ENCODE measurements at places on chromosomes 12 and 14.
A peak's percentile ranks its signal among the peaks of the same experiment; 100 is the strongest.

GRCh38 chr14:64800000-64800399, 79.7 kb downstream of the SPTB start:
- no peak for DNase-seq

DNA sequence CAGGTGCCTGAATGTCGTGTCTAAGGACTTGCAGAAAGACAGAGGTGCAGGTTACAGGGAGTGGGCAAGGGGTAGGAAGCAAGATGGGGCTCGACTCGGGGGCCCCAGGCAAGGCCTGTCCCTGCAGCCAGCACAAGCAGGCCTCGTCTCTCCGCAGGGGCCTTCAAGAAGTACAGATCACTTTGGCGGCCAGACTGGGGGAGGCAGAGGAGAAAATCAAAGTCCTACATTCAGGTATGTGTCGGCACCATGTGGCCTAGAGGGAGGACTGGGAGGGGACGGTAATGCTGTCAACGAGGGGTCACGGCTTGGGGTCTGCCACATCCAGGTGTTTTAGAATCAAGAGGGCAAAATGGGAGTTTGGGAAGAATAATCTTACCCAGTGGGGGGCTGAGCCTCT, 73.7 kb downstream of the PHETA1 start:
- DNase-seq = no peak

- DNase-seq = no peak
Observed at GRCh38 chr12:116406529-116406928, 129.0 kb upstream of the MED13L start.

- DNase-seq = no peak
Observed at GRCh38 chr12:75818863-75819262, 212.7 kb downstream of the PHLDA1 start.

DNA sequence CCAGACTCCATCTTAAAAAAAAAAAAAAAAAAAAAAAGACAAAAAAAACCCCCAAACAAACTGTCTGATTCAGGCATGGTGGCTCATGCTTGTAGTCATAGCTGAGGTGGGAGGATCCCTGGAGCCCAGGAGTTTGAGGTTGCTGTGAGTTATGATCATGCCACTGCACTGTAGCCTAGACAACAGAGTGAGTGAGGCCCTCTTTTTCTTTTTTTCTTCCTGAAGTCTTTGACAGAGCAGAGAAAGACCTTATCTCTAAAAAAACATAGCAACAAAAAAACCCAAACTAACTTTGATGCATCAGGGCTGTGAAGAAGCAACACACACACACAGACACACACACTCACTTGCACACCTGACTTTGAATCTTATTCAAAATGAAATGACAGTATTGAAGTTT, 7.7 kb upstream of the AMN1 start:
- no peak for DNase-seq

- no peak for DNase-seq
Observed at GRCh38 chr14:69046476-69046860, 67.4 kb upstream of the ACTN1 start.

GRCh38 chr12:2163177-2163941, 110.6 kb downstream of the CACNA1C start:
- DNase-seq = no peak

GRCh38 chr12:45200491-45201043, 15.3 kb upstream of the ANO6 start:
- no peak for DNase-seq

DNA sequence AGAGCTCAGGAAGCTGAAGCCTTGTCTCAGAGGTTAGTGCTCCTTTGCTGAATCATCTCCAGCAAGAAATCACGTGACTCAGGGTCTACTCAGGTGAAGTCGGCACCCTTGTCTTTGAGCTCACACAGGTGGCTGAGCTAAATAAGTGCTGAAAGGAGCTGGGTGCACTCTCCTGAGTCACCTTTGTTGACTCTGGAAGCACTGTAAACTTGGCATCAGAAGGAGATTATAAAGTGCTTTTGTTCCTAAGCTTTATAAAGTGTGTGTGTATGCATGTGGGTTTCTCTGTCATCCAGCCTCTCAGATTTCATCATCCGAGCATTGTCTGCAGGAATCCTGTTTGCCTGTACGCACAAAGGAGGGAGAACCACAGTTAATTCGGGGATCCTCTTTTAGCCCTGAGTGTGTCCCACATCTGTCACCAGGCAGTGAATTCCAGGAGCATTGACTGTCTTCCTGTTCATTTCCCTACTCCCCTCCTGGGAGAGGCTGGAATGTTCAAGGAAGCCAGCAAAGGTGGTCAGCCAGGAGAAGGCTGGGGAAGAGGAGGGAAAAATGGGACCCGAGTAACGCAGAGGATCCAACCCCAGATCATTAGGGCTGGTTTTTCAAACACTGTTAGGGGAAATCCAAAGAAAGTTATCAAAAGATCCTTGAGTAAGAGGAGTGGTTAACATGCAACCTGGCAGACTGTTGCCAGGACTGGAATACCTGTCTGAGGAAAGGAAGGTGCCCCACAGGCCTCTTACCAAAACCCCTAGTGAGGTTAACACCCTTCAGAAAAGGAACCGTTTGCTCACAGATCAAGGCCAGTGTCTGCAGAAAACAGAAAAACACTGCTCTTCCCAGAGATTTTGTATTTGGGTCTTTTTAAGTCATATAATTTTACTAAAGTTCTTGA, 157.5 kb upstream of the HIF1A start:
- DNase-seq = no peak

DNA sequence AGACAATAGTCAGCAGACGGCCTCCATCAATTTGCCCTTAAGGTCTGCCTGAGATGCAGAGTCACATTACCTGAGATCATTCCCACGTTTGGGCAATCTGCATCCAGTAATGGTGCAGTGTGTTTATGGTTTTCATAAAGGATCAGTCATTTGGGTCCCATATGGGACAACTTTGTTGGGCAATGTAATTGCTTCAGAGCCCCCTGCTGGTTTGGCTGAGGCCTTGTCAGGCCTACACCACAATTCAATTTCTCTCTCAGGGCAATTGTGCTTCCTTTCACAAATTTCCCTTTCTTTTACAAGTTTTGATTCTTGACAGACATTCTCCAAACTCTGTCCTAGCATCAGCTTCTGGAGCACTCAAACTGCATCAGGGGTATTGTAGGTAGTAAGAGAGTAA, 191.2 kb upstream of the SSTR1 start:
- no peak for DNase-seq

GRCh38 chr12:123482876-123483275, 24.9 kb downstream of the SNRNP35 start:
- DNase-seq = no peak

DNA sequence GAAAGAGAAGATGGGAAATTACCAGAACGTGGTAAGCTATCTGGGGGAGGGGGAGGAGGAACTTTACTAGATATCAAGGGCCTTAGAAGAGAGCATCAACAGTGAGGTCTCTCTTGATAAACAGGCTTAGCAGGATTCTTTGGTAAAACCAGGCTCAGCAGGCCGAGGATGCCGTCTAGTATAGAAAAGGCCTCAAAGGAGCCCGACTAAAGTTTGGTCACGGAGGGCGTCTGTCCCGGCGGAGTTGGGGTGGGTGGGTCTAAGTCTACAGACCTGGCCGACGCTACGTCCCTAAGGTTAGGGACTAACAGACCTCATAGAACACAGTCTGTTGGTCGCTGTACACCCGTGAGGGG, 538 bp upstream of the TIGAR start:
- DNase-seq = no peak

DNA sequence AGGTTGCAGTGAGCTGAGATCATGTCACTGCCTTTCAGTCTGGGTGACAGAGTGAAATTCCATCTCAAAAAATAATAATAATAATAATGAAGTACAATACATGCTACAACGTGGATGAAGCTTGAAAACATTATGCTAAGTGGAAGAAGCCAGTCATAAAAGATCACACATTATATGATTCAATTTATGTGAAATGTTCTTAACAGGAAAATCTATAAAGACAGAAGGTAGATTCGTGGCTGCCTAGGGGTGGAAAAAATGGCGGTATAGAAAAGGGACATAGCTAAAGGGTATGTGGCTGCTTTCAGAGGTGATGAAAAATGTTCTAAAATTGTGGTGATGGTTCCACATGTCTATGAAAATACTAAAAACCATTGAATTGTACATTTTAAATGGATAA, 41.0 kb upstream of the AMIGO2 start:
- DNase-seq = no peak

- DNase-seq = no peak
Observed at GRCh38 chr12:65055859-65056258, 65.2 kb downstream of the WIF1 start.

DNA sequence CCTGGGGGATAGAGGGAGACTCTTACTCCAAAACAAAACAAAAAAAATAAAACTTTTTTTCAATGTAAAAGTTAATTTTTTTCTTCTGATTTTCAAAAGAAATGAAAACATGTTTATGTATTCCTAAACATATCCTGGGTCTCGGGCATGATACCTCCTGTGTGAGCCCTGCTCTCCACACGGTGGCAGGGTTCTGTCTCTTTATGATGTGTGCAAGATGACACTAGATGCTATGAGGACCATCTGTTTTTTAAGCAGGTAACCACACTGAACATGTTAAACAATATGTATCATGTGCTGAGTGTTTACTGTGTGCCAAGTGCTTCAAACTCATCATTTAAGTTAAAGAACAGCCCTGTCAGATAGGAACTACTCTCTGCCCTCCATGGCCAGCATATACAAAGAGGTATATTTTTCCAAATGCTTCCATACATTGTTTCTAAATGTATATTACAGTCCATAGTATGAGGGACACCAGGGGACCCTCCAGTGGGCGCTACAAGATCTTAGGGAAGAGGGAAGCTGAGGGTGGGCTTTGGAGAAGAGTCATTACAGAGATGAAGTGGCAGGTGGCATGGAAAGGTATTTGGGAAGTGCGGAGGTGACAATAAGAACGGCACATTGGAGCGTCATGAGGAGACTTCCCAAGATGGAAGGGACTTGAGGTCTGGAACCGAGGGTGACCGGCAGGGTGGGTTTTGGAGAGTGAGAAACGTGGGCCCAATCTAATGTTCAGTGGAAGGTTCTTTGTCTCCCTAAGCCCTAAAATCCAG, 28.5 kb downstream of the FOS start:
- peak; percentile 58 for DNase-seq

DNA sequence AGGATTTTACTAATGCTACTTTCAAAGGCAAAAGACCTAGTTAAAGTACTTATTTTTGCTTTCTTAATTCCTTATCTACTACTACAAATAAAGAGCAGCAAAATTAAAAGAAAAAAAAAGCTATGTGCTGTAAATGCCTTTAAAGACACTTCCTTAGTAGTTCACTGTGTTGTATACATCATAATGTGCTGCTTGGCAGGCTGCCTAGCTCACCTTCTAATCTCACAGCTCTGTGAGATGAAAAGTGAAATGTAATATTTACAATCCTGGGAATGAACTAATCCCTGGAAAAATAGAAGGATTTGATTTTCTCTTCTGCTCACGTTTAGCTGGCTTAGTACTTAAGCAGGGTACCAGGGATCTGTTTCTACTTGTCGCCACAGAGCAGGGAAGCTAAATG, 184.4 kb upstream of the ALG10B start:
- no peak for DNase-seq

GRCh38 chr12:54680374-54680773, 32.2 kb upstream of the DCD start:
- peak; percentile 68 for DNase-seq

DNA sequence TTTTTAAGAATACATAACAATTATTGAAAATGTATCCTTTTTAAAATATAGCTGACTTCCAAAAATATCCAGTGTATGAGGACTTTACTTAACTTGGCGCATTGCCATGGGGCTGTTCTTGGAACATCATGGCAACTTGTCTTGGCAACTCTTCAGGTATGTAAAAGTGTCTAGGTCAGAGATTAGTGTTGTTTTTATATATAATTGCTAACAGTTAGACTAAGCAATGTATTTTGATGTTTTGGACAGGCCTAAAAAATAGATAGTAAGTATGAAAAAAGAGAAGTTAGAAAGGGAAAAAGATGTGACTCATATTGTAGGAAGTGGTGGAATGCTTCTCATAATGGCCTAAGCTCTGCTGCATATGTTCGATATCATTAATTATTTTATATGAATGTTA, 70.9 kb downstream of the MON2 start:
- DNase-seq = no peak

DNA sequence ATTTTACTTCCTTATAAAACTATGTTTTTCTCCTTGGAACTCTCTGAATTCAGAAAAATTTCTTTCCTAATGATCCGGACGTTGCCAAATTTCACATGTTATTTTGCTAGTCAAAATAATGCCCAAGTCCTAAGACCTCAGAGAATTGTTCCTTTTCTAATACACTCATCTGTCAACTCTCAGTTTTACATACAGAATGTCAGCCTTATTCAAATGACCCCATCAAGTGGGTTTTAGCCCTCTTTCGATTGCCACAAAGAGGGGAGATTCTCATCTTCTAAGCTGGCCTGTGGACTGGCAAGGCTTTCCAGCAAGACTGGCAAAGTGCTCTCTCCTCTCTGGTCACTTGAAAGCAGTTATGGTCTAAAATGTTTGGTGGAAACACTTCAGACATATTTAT, 99.3 kb upstream of the GPHB5 start:
- no peak for DNase-seq

DNA sequence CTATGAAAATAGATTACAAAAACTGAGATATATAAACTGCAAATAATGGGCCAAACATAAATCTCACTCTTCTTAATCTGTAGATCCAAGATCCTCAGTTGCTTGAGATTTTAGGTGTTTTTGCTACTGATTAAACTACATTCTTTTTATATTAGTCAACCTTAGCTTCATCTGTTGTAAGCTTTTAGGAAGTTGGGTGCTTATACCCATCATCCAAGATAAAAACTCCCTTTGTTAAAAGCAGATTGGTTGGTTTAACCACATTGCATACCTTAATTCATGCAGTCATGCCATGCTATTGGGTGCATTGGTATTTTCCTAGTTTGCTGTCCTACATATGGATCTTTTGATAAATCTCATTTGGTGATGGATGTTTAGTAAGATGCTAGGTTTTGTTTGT, 46.2 kb upstream of the DIP2B start:
- no peak for DNase-seq

- DNase-seq = no peak
Observed at GRCh38 chr14:101917413-101918017, 46.9 kb upstream of the DYNC1H1 start.

GRCh38 chr12:12018454-12018853, 52.3 kb upstream of the BCL2L14 start:
- DNase-seq = no peak

- no peak for DNase-seq
Observed at GRCh38 chr12:1576410-1577241, 17.8 kb downstream of the FBXL14 start.

GRCh38 chr14:98288825-98289224, 983.2 kb downstream of the BCL11B start:
- no peak for DNase-seq

GRCh38 chr12:99311373-99311772, 336.2 kb upstream of the GARIN6 start:
- DNase-seq = no peak

- DNase-seq = no peak
Observed at GRCh38 chr12:104653730-104654664, 197.2 kb downstream of the CHST11 start.

- no peak for DNase-seq
Observed at GRCh38 chr14:68020999-68021663, 201.6 kb downstream of the RAD51B start.

DNA sequence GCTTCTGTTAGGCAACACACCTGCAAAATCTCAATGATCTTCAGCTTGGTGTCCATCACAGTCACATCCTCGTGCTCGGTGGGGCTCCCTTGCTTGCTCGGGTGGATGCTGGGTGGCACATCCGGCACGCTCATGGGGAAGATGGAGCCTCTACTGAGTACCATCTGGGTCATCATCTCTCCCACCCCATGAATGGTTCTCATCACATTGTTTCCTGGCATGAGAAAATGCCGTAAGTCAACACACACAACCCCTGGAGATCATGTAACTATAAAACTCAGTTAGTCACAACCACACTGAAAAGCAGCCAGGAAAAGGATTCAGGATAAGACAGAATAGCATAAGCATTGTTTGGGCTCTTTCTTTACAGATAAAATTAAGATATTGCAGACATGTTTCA, 201.1 kb downstream of the ITPR2 start:
- DNase-seq = no peak
